ENCODE measurements at places on chromosomes 4 and X.

DNA sequence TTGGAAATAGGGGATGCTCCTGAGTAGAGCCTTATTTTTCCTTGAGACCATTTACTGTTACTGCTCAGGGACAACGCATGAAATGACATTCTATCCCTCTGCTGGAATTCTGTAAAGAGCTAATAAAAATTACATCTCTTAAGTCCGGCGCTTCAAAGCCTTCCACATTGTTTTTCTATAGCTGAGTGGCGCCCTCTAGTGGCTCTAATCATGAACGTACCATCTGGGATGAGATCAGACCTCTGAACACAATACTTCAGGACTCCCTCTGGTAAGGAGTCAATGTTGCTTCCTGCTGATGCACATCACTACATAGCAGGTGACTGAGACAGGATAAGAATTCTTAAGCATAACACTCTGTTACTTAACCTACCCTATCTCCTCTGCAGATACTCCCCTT, 6.0 kb downstream of the HMGN5 start:
- DNase-seq: peak; percentile 75

DNA sequence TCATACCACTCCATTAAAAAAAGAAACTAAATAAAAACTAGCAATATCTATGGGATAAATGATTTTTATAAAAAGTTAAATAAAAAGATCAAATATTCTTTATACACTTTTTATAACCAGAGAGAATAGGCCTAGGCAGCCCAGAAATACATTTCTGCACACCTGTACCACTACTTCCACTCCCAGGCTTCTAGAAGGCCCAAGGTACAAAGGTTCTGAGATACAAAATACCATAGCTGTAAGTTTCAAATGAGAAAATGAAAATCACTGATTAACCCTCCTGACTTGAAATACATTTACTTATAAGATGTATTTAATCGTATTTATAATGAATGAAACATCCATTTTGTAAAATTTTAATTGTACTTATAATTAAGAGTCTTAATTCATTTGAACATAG, 226.5 kb upstream of the MAB21L2 start:
- no peak for DNase-seq

DNA sequence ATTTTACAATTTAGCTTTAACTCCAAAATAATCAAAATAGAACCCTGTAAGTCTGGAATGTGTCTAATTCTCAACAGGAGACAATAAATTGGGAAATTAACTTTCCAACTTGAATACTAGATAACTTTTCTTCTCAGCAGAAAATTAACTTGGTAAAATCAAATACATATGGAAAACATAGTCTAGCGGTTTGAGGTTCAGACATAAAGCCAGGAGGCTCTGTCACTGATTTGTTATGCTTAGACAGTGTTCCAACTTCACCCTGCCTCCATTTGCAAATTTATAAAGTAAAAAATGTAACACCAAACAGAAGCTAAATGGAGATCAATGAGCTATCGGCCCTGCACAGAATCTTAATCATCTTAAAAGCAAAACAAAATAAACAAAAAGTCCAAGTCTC, 46.3 kb downstream of the TBCK start:
- DNase-seq: no peak

DNA sequence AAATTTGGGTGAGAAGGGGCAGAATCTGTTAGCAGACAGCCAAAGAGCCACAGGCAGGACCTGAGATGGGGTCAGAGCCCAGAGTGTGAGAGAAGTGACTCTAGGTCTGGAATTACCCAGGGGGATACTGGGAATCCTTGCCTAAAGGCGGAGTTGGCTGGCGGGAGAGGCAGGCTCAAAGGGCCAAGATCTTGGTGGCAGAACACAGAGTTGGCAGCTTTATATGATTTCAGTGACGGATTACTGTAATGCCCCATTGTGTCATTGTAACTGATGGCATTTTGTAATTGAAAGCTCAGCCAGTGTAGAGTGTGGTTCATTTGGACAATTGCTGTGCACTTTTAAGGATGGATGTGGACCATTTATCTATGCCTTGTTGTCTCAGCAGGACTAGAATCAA, 77.3 kb downstream of the SMIM20 start:
- no peak for DNase-seq

DNA sequence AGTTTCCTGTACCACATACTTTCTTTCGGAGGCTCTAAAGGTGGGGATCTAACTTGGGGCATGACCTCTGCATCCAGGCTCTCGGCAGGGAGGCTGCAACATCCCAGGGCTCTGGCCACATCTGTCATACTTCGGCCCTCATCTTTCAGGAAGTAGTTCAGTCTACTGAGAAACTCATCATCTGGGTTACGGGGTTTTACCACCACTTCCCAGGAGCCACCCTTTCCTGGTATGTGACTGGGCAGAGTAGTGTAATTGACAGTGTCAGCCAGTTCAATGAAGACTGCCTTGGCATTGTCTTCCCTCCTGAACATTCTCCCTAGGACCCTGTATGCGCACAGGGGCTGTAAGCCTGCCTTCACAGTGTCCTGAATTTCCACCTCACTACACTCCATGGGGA, 2.8 kb downstream of the PNMA5 start:
- no peak for DNase-seq

- DNase-seq: peak; percentile 44
These were observed 3.9 kb downstream of the RPL10 start for GRCh38 chrX:154401918-154402621.

DNA sequence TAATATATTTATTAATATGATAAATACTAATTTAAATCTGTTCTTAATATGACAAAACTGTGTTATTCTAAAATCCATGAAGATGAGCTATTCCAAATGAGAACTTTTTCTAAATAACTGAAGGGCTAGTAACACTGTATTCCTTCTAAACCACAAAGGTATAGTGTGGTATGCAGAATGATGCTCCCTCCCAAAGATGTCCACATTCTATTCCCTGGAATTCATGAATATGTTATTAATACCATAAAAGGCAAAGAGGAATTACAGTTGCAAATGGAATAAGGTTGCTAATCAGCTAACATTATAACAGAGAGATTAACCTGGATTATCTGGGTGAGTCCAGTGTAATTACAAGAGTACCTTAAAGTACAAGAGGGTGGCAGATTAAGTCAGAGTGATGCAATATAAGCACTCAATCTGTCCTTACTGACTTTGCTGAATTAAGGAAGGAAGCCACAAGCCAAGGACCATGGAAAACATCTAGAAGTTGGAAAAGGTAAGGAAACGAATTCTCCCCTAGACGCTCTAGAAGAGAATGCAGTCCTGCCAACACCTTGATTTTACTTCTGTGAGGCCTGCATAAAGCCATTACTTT, 20.7 kb upstream of the MAB21L2 start:
- DNase-seq: no peak

DNA sequence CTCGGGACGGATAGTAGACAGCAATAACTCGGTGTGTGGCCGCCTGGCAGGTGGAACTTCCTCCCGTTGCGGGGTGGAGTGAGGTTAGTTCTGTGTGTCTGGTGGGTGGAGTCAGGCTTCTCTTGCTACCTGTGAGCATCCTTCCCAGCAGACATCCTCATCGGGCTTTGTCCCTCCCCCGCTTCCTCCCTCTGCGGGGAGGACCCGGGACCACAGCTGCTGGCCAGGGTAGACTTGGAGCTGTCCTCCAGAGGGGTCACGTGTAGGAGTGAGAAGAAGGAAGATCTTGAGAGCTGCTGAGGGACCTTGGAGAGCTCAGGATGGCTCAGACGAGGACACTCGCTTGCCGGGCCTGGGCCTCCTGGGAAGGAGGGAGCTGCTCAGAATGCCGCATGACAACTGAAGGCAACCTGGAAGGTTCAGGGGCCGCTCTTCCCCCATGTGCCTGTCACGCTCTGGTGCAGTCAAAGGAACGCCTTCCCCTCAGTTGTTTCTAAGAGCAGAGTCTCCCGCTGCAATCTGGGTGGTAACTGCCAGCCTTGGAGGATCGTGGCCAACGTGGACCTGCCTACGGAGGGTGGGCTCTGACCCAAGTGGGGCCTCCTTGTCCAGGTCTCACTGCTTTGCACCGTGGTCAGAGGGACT, 5.7 kb upstream of the MSANTD1 start:
- DNase-seq: no peak

DNA sequence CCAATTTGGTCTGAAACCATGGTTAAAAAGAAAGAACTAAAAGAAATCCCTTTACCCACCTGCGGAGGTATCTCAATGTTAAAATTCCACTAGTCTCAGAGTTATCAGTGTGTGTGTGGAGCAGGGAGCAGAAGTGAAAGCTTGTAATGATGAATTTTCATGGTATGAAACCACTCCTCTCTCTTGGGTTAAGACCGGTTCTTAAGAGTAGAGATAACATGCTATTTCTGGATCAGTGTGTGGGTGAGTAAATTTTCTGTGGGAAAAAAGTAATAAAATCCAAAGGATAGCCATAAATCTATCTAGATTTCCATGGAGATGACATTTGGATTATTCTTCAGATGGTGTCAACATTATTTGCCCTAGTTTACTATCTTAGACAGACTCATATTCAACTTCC, 3.2 kb downstream of the FGF13 start:
- no peak for DNase-seq

- no peak for DNase-seq
These were observed 13.0 kb downstream of the PPP1R3F start for GRCh38 chrX:49282647-49283011.

DNA sequence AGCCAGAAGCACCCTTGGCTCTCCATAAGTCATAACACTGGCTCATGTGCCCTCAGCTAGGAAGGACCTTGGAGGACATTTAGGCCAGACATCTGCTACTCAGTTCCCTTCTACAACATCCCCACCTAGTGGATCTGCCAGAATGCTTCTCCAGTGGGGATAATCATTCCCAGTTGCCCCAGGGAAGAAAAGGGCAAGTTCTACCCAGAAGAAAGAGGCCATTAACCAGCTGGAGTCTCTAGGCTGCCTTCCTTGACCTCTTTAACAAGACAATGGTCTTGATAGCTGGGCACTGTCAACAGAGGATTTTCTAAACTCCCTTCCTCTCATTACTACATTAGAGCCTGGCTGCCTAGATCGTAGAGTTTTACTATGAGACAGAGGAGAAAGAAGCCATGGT, 42.0 kb downstream of the LGI2 start:
- peak; percentile 65 for DNase-seq

Measured in PC-3 (cell line).